Globus pallidus (tissue), 1 donor: ENCODE measurements at places on chromosomes 11 and 22.
A peak's percentile ranks its signal among the peaks of the same experiment; 100 is the strongest.

DNA sequence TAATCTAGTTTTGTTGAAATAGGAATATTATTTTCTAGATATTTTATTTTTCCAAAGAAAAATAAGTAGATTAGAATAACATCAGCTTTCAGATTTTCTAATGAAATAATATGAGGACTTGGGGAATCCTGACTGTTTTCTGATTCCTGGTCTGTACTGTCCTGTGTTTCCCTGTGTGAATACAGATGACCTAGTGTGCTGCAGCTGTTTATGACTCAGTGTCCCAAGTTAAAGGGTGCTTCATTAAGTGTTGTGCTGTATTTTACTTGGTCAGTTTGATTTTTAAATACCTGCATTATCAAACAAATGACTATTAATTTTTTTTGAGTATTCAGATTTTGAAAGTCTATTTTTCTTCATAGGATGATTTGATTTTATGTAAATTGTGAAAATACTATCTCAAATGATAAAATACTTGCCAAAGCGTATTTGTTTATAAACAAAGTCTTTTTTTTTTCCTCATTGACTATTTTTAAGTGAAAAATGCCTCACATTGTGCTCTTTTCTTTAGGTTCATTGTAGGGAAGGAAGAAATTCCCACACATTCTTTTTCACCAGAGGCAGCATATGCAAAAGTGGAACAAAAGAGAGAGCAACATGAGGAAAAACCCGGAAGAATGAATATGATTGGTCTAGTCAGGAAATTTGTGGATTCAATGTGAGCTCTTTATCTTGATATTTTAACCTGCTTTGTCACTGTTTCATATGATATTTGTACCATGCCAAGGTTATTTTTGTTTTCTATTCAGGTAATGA lies 264.2 kb downstream of the TMEM135 start:
- DNase-seq, result peak; percentile 11

DNA sequence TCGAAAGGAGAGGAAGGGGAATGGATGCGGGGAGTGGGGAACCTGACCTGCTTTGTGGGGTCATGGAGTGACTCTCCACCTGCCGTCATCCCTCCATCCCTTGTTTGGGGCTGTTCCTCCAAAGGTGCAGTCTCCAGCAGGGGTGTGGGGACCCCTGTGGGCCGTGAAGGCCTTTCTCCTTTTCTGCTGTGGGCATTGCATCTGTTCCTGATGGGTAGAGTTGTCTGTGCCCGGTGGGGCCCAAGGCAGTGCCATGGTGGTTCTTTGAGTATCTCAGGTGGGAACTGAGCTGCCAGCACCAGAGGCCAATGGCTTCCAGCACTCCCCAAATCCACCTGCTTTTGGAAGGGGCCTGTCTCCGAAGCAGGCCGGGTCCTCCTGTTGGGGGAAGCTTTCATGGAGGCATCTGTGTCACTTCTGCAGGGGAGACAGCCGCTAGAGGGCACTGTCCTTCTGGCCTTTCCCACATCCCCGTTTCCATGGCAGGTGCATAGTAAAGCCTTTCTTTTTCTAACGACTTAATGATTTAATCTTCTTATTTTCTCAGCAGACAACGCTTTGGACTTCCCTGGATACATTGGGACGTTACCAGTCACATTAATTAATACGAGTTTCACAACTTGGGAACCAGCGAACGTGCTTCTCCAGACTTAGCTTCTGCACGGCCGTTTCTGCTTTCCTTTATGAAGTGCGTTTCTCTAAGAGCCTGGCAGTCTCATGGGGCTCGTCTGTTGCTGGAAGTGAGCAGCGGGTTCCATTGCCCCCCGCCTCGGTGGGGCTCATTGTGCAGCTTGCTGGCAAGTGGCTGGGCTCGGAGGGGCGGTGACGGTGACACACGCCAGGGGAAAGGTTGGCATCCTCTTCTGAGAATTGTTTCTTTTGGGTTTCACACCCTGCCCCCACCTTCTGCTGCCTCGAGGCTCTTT lies 57.1 kb downstream of the PARVB start:
- peak; percentile 60 for DNase-seq

DNA sequence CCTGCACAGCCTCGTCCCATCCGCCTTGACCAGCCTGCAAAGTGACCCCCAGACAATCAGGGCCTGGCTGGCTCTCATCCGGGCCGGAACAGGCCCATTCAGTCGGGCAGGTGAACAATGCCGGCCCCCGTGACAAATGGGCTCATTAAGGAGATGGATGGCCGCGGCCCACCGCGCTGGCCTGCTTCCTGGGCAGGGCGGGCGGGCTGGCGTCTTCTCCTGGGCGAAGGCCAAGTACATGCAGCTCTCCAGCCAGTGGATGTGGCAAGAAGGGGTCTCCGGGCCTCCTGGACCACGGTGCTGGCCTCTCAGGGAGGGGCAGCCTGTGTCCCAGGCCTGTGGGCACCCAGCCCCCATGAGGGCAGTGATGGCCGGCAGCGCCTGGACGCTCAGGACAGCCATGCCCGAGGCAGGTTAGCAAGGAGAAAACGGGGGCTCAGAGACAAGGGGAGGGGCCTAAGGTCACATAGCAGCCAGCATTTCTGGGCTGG lies 1022.8 kb downstream of the BRD1 start:
- no peak for DNase-seq

DNA sequence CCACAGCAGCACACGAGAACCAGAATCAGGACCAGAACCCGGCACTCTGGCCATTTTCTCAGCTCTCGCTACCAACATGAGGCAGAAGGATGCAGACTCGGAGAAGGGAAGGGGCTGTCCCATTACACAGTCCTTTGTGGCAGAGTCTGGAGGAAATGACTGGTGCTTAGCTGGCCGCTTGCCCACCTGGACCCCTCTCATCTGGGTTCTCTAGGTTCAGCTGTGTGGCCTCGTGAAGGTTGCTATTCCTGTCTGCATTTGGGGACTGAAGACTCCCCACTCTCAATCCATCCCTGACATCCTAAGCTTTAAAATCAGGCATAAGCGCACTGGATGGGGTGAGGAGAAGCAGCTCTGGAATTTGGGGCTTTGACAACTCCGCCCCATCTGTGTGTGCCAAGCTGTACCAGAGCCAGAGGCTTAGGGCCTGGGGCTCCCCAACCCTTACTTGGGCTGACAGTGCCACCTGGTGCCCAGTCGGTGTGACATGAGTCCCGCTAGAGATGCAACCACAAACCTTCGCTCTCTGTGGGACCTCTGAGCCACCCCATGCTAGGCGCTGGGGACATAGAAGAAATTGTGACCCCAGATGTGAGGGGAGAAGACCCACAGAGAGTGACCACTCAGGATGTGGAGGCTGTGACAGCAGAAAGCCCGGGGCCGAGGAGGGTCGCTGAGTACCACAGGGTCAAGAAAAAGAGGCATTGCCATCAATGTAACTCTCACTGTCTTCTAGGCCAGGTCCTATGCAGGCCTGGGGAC lies 35.8 kb upstream of the FCHSD2 start:
- peak; percentile 83 for DNase-seq

- DNase-seq, result no peak
These were observed 7.7 kb downstream of the ELF5 start for GRCh38 chr11:34505874-34506273.

- no peak for DNase-seq
These were observed 129.4 kb upstream of the SLC5A12 start for GRCh38 chr11:26851291-26851690.

DNA sequence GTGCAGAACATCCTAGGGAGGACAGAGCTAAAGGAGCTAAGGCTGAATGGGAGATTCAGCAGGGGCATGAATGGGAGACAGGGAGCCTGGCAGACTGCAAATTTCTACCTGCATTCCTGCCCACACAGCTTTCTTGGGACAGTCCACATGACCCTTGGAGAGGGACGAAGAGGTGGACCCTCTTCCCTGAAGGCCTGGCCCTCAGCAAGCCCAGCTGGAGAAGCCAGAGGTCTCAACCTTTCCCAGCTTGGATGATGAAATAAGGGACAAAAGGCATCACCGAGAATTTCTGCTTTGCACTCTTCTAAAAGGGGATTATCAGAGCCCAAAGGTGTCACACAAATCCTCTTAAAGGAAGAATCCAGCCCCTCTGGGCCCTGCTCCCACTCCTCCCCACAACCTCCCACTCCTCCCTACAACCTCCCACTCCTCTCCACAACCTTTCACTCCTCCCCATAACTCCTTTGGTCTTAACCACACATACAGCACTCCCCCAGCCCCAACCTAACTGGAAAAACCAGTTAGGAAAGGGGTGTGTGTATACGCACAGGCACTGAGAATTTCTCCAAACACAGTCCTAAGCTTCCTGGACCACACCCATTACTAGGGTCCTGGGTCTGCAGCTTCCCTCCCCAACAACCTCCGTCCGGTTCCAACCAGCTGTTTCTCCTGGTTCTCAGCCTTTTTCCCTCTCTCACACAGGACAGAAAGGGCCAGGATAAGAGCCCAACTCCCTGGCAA lies 38.4 kb downstream of the RPL27A start:
- no peak for DNase-seq

- peak; percentile 69 for DNase-seq
These were observed at the start of gene LRP4 for GRCh38 chr11:46918083-46918787. Gene LRP4, minus strand, starts transcription at chr11:46918550. Its CDS starts 171 bp downstream, at chr11:46918379.

GRCh38 chr11:68460741-68461574 lies at the start of gene PPP6R3:
Gene PPP6R3, plus strand, starts transcription at chr11:68460752. Its CDS starts 76,913 bp downstream, at chr11:68537665.
- DNase-seq, result no peak

DNA sequence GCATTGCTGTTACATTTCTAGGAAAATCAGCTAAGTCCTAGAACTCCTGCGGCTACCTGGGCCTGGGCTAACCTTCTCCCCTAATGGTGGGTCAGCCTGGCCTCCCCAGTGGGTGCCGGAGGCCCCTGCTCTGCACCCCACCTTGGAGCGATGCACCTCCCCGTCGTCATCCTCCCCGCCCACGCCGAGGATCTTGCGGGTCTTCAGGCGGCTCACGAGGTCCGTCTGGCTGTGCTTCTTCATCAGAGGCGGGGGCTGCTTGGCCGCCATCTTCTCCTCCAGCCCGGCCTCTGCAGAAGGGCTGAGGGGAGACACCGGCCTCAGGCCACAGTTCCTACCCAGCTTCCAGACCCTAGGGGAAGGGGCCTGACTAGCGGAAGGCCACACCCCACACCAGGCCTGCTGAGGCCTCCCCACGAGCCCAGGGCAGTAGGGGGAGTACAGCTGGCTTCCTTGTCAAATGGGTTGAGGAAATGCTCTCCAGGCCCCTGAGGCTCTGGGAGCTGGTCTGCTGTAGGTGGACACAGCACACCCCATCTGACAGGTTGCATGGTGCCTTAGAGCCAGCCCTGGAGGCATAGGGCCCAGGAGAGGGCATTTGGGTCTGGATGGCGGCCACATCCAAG lies 12.5 kb downstream of the TP53I11 start:
- DNase-seq, result no peak

- no peak for DNase-seq
These were observed 107.0 kb downstream of the PPP6R3 start for GRCh38 chr11:68567553-68567952.

GRCh38 chr11:103881584-103881983 lies 154.9 kb upstream of the DDI1 start:
- no peak for DNase-seq

- no peak for DNase-seq
These were observed 7.7 kb downstream of the TNNT3 start for GRCh38 chr11:1927026-1927847.
